Brain microvascular endothelial cell (primary cell): ENCODE measurements at places on chromosomes 5 and 9.
A peak's percentile ranks its signal among the peaks of the same experiment; 100 is the strongest.

GRCh38 chr9:92882276-92882675 is 4.4 kb upstream of the ZNF484 start:
- no peak for DNase-seq

GRCh38 chr9:127139071-127139731 is 16.8 kb upstream of the ANGPTL2 start:
- DNase-seq, result no peak

- peak; percentile 48 for DNase-seq
These were observed 403.3 kb downstream of the PLK2 start for GRCh38 chr5:58056546-58056945.

GRCh38 chr5:31898036-31898632 is 259.2 kb downstream of the PDZD2 start:
- no peak for DNase-seq

DNA sequence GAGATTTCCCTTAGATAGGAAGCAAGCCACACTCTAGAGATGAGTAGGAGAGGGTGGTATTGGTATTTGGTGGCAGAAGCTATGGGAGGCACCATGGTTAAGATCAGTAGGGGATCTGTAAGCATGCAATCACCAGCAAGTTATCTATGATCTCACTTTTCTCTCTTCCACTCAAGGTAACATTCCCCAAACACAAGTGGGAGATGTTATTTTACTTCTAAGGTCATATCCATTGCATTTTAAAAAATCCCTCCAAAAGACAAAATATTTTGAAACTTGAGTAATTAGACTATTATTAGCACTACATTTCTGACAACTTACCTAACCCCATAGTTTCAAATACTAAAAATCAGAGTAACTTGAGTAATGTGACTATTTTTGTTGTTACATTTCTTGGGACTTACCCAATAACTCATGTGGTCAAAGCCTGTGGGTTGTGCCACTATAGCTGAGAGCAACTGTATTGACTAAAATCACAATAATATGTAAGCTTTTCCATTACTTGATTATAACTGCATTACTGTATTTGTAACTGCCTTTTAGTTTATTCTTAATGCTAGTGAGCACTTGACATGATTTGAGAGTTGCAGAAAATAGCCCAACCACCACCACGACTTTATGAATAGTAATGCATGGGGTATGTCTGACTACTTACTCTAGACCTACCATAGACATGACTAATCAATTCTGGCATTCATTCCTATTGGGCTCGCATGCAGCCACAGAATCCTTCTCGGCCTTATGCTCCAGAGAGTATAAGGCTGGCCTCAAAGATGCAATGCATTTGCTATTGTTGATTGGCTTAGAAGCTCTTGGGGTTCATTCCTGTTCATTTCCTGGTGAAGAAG is 264.7 kb downstream of the TRIM32 start:
- peak; percentile 70 for DNase-seq

- DNase-seq, result no peak
These were observed 187.9 kb downstream of the PALM2AKAP2 start for GRCh38 chr9:109967651-109968642.

GRCh38 chr5:19519448-19519847 is 468.6 kb downstream of the CDH18 start:
- no peak for DNase-seq

DNA sequence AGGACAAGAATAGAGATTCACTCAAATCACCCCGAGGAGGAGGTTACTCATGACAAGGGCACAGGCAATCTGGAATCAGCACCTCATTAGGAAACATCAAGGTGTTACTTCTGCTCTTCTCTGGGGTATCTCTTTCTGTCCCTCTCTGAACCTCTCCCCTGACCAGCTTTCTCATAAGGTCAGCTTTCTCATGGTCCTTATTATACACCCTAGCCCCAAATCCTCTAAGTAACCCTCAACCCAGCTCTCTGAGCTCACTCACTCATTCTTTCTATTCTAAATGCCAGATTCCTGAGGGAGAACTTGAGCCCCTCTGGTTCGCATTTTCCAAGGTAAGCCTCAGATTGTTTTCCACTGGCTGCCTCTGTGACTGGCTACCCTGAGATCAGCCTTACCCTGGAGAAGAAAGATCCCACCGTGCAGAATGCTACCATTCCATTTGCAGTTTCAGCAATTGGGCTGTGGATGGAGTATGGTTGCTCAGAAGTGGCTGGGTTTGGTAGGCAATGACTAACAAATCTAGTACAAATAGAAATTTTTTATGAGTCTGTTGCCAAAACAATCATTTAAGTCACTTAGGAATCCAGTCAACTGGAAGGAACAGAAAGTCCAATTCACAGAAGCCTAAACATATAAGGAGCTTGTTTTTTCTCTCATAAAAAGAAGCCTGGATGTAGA is 9.0 kb upstream of the TIMD4 start:
- DNase-seq, result no peak

DNA sequence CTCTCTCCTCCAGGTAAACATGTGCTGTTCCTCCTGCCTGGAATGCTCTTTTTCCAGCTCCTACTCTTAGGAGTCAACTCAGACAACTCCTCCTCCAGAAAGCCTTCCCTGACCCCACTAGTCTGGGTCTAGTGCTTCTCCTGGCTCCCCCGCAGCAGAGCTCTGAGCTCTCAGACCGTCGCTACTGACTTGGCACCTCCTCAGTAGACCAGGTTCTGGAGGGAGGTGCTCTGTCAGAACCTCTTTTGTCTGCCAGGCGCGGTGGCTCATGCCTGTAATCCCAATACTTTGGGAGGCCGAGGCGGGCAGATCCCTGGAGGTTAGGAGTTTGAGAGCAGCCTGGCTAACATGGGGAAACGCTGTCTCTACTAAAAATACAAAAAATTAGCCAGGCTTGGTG is 3.4 kb downstream of the LRRC8A start:
- DNase-seq, result no peak

- no peak for DNase-seq
These were observed 38.7 kb upstream of the SLC36A1 start for GRCh38 chr5:151408591-151409230.

- no peak for DNase-seq
These were observed 27.1 kb upstream of the ZBTB43 start for GRCh38 chr9:126777733-126778132.

DNA sequence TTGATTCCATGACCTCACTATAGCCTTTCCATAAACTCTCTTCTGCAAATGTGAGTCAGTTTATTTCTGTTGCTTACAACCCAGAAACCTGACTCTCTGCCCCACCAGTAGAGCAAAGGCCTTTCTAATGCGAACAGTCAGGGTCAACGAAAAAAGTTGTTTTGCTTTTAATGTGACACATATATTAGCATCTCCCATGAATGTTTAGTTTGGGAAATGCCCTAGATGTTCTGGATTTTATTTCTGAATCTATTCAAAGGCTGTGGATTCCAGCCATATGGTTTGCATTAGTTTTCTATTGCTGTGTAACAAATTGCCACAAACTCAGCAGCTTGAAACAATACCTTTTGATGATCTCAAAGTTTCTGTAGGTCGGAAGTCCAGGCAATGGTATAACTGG is 193.5 kb downstream of the GNA14 start:
- DNase-seq, result peak; percentile 65

DNA sequence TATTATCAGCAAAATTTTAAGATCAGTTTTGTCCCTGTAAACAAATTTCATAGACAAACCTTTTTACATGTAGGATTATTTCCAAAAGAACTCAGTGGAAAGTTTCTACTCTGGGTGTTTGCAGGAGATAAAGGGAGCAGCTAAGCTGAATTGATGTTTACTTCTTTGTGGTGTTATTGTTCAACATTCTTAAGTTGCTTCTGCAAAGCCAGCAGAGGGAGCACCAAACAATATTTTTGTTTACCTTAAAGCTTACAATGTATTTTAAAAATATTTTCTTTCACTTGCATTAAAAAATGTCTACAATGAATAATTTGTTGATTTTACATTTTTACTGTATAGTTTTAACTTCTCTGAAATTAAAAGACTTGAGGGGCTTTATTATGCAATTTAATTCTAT is 135.4 kb downstream of the ATG10 start:
- DNase-seq, result no peak

GRCh38 chr9:101925498-101925897 is 187.1 kb upstream of the GRIN3A start:
- no peak for DNase-seq

DNA sequence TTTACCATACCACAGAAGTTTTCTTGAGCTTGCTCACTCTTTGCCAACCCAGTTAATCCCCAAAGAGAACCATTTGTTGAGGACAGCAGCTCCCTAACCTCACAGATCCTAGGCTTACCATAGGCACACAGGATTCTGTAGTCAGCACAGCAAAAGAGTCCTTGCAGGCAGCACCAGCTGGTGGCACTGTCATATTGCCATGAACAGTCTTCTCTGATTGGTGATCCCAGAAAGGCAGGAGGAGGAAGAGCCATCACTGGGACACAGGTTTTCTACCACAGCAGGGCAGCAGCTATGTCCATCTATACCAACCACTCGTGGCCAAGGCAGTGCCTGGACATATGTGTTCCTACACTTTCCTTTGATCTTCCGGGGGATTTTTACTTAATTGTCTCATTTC is 297.1 kb upstream of the CD180 start:
- peak; percentile 17 for DNase-seq

DNA sequence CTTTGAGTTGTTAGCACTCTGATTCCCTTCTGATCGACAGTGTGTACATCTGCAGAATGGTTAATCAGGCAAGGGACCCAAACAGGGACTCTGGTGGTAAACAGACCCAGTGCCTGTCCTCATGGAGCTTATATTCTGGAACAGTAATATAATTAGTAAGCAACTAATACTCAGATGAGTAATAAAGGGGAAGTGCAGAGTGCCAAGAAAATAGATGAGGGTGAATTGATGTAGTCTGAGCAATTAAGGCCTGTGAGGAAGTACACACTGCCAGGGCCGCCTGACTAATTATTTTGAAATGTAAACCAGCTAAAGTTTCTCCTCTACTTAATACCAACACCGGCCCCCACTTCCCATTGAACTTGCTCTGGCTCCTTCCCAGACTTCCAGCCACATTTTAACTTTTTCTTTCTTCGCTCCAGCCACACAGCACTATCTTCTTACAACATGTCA is 4.2 kb downstream of the DHX29 start:
- peak; percentile 51 for DNase-seq

DNA sequence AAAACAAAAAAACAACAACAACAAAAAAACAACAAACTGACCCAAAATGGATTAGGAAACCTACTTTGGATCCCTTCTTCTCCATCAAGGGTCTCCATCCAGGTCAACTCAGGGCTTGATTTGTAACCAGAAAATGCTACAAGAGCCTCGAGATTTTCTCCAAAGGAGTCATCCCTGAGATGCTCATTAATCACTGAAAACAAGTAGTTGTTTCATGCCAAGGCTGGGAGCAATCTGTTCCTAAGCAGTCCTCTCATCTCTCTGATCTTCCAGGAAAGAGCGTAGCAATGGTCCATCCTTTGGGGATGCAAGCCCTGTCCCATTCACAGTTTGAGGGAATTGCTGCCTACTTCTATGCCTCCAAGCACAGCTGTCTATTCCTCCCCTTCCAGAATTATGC is 203.0 kb upstream of the MAP3K1 start:
- no peak for DNase-seq

DNA sequence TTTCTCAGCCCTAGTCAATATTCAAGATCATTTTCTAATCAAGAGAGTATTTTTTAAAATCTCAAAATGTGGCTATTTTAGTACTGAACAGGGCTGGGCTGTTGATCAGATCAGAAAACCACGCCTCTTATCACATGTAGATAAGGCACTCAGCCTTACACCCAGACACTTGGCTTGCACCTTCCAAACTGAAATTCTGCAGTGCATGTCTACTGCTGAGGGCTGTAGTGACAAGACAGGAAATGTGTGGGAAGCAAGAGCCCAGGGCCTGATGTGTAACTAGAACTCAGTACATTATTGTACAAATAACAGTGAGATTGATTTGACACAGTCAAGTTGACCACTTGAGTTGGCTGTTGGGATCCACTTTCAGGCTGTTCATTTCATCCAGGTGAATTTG is 48.6 kb downstream of the UBE2QL1 start:
- no peak for DNase-seq

DNA sequence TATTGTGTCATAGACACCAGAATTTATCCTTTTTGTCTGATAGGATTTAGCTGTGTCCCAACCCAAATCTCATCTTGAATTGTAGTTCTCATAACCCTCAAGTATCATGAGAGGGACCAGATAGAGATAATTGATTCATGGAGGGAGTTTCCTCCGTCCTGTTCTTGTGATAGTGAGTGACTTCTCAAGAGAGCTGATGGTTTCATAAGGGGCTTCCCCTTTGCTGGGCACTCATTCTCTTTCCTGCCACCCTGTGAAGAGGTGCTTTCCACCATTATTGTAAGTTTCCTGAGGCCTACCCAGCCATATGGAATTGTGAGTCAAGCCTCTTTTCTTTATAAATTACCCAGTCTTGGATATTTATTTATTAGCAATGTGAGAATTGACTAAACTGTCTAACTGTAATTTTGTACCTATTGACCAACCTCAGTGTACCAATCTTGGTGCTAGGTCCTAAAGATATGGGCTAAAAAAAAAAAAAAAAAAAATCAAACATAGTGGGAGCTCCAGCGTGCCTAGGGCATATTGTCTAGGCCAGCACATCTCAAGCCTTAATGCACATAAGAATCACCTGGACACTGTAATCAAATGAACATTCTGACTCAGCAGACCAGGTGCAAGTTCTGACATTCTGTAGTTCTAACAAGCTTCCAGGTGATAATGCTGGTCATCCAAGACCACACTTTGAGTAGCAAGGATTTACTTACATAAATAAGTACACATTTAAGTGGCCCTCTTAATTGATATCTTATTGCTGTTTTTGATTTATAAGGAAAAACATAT is 30.5 kb downstream of the ST8SIA4 start:
- DNase-seq, result no peak

GRCh38 chr9:110712955-110713354 is 44.4 kb downstream of the MUSK start:
- DNase-seq, result no peak

GRCh38 chr9:5013374-5013773 is 28.3 kb downstream of the JAK2 start:
- no peak for DNase-seq

GRCh38 chr5:170111088-170111785 is 5.5 kb downstream of the FOXI1 start:
- DNase-seq, result no peak

DNA sequence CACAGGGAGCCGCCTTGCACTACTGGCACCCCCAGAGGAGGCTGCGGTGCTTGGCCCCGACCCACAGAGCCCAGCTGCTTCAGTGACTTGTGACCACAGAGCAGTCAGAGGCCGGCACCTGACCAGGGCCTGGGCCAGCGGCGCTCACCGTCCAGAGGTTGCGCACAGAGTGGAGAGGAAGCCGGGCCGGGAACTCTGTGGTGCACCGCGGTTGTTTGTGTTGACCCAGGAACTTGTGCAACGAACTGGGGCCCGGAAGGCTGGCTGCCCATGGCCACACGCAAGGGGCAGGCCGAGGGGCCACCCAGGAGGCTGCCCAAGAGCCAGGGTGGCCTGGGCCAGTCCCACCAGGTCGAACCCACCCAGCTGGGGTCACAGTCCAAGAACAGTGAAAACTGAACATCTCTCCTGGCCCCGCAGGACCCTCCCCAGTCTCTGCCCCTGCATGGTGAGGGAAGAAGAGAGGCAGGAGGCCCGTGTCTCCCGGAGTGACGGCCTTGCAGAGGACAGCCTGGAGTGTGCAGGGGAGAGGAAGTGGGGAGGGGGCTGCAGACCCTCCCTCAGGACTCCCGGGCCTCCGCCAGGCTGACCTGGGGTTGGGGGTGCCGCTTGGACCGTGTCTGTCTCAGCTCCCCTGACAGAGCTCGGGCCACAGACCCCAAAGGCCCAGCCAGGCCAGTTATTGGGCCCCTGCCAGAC is 42.8 kb upstream of the EGFL7 start:
- peak; percentile 48 for DNase-seq
